Stimulated activated CD4-positive, alpha-beta T cell treated with anti-CD3 and anti-CD28 coated beads, Interleukin-2, amount 100 ng/mL, for 24 hours (primary cell): ENCODE measurements at places on chromosomes 7 and 10.
A peak's percentile ranks its signal among the peaks of the same experiment; 100 is the strongest.

DNA sequence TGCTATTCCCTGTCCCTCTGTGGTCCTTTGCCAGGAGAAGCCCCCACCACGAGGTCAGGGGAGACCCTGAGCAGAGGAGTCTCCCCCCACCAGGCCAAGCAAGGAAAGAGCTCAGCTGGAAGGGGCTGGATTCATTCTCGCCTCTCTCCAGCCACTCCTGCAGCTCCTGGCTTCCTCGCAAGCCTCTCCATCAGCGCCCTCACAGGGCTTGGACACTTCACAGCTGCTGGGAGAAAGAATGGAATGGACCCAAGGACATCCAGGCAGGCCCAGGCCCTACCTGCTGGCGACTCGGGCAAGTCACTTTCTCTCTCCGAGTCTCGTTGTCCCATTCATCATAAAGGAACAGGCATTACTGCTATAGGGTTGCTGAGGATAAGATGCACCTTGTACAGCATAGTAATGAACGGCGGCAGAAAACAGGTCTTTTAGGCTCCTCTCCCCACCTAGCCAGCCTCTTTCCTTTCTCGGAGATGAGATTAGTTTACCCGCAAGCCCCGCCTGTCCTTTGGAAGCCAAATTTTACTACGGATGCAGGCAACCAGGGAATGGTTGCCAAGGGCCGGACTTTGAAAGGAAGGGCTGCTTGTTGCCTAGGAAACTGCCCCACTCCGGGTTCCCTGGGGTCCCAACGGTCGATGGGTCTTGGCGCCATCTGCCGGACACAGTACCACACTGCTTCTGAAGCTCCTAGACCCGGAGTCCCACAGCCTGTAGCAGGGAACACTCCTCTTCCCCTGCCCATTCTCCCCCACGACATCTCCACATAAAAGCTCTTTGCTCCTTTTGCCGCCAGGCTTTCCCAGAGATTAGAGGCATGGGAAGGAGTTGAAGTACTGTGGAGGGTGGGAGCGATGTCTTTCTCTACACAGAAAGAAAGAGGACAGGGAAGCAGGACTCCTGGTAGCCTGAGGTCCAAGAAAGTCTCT lies 22.3 kb downstream of the IMPDH1 start:
- peak; percentile 80 for DNase-seq

DNA sequence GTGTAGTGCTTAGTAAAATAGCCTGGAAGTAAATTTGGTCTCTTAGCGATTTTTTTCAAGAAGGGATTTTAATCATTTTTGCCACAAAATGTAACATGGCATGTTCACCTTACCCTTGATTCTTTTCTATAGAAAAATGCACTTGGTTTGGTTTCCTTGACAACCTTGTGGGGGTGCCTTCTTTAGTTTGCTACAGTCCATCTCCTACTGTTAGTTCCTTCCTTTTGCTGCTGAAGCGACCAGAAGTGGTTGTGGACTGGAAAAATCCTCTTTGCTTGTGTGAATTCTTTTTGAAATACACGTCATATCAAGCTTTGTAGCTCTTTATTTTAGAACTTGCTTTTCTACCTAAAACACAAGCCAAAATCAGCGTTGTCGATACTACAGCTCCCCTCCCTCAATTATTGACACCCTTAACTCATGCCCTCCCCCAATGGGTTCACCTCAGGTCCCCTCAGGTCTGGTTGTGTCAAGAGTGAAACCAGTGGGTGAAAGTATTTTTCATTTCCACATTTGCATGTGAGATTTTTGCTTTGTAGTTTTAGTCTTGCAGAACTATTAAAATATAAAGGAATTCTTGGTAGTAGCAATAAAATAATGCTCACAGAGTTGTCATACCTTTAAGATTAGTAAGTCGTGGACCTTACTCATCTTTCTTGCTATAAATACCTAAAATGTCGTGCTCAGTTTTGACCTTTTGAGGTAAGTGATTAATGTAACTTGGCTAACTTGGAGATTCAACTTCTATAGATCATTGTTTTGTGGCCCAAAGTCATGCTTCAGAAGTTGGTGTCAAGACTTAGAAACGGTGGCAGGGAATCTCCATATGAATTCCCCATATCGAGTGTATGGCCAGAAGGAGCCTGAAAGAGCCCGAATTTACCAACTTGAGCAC lies 1.5 kb downstream of the ACTR3B start:
- DNase-seq, result no peak

DNA sequence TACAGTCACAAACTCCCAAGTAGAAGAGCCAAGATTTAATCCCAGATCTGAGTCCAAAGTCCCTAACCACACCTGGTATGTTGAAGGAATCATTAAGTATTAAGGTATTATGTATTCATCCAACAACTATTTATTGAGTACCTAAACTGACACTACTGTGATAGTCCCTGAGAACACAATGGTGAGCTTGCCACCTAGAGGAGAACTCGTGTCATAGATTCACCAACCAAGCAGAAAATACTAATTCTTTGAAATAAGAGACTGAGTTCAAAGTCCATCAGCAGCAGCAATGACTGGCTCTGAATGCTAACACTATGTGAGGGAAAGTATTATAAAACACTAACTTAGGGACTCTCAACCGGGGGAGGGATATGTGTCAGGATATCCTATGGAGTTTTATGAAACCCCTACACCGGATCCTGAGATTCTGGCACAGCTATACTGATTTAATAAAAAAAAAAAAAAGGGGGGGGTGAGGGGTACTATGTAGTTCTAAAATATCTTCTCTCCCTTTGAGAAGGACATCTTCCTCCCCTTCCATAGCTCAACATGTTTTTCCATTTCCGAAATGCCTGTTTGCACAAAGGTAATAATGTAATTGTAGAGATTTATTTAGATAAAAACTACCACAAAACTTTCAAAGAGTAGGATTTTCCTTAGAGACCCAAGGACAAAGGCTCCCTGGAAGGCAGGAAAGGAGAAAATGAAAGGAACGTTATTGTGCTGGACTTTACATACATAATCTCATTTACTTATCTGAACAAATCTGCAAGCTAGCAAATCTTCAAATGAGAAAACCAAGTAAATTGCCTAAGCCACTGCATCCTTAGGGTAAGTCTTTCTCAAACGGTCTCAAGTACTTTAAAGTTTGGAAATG lies 1.6 kb downstream of the NCOA4 start:
- peak; percentile 30 for DNase-seq

DNA sequence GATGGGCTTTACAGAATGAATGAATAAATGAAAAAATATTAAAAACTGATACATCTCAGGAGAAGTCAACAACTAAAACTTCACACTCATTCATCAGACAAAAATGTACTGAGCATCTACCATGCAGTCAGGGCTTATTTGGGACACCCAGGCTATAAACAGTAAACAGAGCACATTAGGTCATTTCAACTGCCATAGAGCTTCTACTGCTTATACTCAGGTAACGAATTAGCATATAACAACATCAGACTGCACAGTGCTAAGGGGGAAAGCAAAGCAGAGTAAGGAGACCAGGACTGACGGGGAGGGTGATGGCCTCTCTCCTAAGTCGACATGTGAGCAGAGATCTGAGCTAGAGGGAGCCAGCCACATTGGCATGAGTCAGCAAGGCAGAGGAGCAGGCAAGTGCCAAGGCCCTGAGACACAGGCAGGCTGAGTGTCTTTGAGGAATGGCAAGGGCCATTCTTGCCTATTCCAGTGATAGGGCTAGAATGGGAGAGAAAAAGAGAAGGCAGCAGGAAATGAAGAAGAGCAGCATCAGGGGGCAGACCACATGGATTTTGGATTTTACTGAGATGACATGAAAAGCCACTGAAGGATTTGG lies 528.9 kb downstream of the PARD3 start:
- no peak for DNase-seq

DNA sequence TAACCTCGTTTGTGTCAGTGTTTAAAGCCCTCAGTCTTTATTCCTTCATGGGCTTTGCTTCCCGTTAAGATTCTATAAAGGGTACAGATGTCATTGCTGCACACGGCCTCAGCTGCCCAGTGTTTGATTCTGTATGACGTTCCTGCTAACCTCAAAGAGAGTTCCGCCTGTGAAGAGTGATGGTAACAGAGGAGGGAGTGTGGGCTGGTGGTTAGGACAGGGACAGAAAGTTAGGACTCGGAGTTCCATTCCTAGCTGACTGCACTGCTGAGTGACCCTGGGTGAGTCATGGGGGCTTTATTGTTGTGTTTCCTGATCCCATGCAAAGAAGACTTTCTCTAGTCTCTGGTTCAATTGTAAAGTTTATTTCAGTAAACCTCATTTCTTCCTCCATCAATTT lies 227.1 kb downstream of the DYNC1I1 start:
- DNase-seq, result no peak

GRCh38 chr10:123044391-123044790 lies 35.6 kb downstream of the ACADSB start:
- DNase-seq, result no peak

- DNase-seq, result no peak
These were observed 137.2 kb downstream of the ARHGAP22 start for GRCh38 chr10:48467669-48468068.

DNA sequence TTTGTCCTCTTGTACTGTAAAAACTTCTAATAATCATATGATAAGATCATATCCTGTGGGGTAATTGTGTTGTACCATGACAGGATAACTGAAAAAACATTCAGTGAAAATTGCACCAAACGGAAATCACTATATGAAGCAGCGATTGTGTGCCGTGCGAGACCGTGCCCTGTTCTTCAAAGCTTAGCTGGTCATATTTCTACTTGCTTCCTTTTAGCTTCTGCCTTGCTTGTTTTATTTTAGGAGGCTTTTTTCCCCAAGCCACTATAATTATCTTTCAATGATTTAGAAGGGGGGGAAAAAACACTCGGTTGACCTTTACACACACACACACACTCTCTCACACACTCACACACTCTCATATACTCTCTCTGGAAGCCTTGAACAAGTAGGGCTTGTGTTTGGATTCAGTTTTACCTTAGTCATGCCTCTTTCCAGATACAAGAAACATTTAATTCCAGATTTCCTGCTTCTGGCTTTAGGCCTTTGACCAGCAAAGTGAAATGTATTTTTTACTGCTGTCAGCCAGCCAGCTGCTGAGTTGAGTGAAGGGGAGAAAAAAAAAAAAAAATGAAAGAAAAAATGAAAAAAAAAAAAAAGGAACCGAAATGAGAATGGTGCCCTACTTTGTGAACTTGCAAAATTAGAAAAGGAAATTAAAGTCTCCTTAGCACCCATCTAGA lies 181.4 kb downstream of the ARID5B start:
- DNase-seq, result peak; percentile 33
